ENCODE measurements at places on chromosomes 7 and 10.

DNA sequence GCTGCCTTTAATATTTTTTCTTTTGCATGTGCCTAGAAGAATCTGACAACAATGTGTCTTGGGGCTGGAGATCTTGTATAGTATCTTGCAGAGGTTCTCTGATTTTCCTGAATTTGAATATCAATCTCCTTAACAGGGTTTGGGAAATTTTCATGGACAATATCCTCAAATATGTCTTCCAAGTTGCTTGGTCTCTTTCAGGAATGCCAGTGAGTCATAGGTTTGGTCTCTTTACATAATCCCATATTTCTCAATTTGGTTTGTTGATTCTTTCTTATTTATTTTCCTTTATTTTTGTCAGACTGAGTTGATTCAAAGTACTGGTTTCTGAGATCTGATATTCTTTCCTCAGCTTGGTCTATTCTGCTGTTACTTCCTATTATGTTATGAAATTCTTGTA is 208.7 kb upstream of the GLI3 start:
- no peak for DNase-seq

- no peak for DNase-seq
Measured at GRCh38 chr7:1715671-1716074, 45.6 kb downstream of the ELFN1 start.

GRCh38 chr7:67724435-67724834 is 727.8 kb downstream of the TYW1 start:
- DNase-seq: no peak

DNA sequence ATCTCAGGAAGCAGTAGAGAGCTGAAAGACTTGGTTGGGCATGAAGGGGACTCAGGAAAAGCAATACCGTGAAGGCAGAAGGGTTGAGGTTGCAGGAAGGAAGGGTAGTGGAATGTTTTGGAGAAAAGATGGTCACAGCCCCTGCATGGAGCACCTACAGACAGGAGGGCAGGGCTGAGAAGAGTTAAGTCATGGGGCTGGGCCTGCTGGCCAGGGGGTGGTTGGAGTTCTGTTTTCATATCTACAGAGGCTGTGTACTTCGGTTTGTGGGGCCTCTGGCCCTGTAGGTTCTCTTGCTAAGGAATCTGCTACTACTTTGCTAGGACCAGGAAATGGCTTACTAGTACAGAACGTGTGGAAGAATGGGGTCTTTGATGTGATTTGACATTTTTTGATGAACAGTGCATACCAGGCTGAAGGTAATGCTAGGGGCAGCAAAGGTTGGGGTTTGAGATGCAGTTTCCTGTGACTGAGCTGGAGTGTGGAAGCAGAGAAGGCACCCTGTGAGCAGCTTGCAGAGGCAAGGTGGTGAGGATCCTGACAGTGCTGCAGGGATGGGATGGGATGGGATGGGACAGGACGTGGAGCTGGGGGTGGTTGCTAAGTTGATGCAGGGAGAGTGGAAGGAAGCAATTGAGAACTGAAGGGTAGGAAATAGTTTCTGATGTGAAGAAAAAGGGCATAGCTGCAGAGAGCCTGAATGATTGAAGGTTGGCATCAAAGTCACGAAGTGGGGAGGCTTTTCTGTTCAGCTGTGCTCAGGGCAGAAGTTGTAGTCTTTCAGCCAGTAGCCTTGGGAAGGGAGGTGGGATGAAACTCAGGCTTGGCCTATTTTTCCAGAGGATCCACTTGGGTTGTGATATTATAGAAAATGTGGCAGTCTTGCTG is 7.8 kb downstream of the RPS24 start:
- DNase-seq: no peak

- no peak for DNase-seq
Measured at GRCh38 chr7:116809636-116810266, 52.6 kb upstream of the CAPZA2 start.

- DNase-seq: no peak
Measured at GRCh38 chr10:44948642-44949041, 11.0 kb upstream of the RASSF4 start.

All from stimulated activated CD4-positive, alpha-beta T cell treated with anti-CD3 and anti-CD28 coated beads, Interleukin-4, amount 100 ng/mL, for 48 hours (primary cell).